ENCODE measurements at places on chromosomes 2 and 18.

DNA sequence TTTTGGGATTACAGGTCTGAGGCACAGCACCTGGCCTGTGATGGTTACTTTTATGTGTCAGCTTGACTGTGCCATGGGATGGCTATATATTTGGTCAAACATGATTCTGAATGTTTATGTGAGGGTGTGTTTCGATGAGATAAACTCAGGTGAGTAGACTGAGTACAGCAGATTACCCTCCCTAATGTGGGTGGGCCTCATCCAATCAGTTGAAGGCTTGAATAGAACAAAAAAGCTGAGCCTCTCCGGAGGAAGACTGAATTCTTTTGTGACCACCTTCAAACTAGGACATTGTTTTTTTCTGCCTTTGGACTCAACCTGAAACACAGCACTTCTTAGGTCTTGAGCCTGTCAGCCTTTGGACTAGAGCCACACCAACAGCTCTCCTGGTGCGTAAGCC is 49.4 kb upstream of the FIGN start:
- DNase-seq = no peak

DNA sequence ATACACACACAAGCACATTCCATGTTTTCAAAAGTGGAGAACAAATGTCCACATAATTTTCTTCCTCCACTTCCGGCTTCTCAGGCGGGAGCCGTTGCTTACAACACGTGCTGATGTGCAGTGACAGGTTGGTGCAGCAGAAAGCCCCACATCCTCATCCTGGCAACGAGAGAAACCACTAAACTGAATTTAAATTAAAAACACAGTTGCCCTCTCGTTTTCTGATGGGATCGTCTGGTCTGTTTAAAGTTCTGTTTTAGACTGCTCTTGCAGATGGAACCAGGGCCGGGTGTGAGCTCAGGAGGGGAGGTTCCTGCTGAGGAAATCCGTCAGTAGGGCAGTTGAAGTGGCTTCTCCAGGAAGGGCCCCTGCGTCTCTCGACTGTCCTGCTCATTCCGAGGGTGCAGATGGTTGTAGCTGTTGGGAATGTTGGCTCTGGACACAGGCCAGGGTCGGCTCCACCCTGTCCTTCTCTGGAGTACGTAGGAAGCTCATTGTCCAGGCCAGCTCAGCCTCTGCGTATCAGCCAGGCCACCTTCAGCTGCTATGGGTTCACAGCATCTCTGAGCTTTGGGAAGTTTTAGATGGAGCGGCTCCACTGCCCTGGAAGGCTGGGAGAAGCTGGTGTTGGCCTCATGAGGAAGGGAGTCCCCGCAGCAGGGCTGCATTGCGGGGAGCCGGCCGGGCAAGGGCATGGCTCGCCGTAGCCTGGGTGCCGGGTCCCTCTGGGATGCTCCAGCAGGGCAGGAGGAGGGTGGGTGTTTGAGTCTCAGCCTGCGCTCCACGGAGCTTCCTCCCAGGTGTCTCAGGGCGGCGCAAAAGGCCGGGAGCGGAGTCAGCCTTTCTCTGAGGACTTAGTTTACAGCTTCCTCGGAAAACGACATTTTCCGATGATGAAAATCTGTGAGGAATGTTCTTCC is 58.3 kb downstream of the NFATC1 start:
- DNase-seq = no peak

GRCh38 chr18:21550510-21550970 is 50.0 kb downstream of the ESCO1 start:
- no peak for DNase-seq

GRCh38 chr2:233464056-233464455 is 102.5 kb downstream of the USP40 start:
- DNase-seq = no peak

DNA sequence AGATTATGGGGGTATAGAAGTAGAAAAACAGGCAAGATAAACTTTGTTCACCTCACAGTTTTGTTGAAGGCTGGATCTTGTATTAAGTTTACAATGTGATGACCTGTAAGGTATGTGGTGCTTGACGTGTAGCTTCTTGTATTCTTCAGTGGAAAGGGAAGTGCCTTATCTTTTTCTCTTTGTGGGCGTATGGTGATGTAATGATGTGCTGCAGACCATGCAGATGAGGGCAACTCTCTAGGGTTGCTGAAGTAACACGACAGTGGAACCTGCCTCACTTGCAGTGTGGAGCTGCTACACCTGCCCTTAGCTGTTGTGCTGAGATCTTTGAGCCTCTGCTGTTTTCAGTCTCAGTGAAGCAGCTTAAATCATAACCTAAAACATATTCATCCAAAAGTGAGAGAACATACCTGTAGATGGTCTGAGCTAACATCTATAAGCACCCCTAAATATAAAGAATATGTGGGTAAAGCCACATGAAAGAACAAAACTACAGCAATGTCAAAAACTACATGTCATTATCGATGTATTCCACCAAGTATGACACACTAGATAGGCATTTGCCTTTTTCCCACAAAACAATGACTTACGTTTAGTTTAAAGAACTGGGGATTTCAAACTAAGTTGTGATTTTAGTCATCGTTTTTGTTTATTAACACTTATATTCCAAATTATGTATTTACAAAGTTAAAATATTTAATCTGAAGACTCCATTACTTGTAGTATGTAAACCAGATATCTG is 1144.1 kb downstream of the CNTNAP5 start:
- DNase-seq = no peak

DNA sequence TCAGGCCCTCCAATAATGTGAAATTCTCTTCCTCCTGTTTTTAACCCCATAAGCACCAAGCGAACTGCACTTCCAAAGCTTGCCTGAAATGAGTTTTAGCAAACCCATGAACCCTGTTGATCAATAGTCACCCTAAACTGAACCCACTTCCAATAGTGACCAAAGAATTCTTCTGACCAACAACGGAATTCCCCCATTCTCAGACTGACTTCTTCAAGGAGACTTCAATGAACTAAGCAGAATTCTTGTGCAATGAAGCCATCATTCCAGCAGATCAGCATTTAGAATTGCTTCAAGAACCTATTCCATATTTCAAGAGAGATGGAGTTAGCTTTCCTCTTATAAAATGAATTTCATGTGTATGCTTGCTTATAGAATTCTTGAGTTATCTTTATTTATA is 176.9 kb upstream of the FN1 start:
- no peak for DNase-seq

GRCh38 chr2:216991563-216991962 is 131.7 kb upstream of the TNP1 start:
- DNase-seq = no peak

DNA sequence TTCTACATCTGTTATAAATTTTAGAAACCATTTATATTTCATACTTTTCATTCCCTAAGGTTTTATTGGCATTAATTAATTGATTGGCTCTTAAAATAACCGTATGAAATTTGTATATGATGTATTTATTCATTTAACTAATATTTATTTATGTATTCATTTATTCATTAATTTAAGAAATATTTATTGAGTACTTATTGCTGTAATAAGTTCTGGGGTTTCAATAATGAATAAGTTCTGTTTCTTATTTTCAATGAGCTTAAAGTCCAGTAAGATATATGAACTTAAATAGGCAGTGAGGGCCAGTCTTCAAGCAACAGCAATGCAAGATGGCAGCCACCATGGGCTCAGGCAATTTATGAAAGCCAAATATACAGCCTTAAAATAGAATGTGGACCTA is 17.9 kb downstream of the CDK15 start:
- DNase-seq = no peak

- DNase-seq = no peak
These were observed 210.3 kb downstream of the GLI2 start for GRCh38 chr2:120945832-120946499.

GRCh38 chr2:172643142-172643541 is 87.3 kb downstream of the PDK1 start:
- DNase-seq = no peak

DNA sequence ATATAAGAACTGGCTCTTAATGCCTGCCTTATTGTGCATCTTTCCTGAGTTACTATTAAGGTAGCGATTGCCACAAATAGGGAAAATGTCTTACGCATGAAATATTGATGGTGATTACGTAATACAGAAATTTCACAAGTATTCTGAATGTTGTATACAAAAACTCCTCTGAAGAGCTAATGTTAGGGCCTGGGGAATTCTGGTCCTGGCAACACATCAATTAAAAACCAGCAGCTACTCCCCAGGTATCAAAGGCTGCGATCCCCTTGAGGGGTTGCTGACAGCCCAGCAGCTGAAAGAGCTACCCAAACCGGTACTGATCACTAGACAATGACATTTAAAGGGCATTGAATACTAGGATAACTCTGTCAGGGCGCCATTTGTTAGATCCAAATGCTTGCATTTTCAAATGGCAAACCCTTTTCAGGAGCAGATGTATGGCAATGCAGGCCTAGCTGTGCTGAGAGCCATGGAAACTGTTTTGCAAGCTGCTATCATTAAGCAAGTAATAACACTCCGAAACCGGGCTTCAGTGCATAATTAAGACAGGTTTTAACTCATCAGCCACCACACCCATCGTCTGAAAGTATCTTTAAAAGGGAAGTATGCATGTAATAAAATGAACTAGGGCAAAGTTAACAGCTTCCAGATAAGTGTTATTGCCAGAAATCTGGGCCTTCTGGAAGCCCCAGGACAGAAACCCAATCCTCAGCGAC is 78.4 kb downstream of the CLHC1 start:
- no peak for DNase-seq

DNA sequence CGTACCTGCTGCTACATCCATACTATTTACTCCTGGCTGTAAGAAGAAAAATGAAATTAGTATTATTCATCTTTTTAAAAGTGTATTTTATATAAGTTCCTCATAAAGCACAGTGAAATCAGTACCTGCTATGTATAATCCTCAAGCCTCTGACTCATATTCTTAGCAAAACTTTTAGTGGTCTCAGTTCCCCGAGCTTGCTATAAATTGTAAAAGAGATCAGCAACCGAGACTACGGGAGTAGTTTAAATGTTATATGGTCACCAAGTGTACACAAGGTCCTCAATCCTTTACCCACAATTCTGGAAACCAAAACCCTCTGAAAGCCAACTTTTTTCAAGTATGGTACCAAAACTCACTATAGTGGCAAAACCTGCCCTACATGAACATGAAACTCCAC is 24.2 kb downstream of the PRPF40A start:
- DNase-seq = no peak

GRCh38 chr2:121667618-121668017 is 18.4 kb upstream of the CLASP1 start:
- no peak for DNase-seq

GRCh38 chr2:171406044-171406443 is 27.7 kb downstream of the METTL8 start:
- DNase-seq = no peak

GRCh38 chr2:24908461-24908901 is 11.6 kb downstream of the ADCY3 start:
- no peak for DNase-seq

GRCh38 chr2:204673877-204674276 is 128.6 kb downstream of the PARD3B start:
- no peak for DNase-seq

DNA sequence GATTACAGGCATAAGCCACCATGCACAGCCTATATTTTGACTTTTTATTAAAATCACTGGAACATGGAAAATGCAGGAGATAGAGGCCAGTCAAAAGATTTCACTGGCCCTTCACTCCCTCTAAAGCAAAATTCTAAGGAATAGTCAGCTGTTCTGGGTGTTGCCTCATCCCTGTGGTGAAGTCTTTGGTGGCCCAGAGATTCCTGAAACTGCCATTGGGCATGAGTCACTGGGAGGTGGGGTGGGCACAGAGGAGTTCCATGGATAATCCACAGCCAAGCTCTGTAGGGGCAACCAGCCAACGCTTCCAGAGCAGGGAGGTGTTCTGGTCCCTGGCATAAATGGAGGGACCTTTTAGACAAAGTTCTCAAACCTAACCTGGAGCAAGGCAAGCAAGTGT is 89.7 kb upstream of the TTC39C start:
- DNase-seq = no peak

DNA sequence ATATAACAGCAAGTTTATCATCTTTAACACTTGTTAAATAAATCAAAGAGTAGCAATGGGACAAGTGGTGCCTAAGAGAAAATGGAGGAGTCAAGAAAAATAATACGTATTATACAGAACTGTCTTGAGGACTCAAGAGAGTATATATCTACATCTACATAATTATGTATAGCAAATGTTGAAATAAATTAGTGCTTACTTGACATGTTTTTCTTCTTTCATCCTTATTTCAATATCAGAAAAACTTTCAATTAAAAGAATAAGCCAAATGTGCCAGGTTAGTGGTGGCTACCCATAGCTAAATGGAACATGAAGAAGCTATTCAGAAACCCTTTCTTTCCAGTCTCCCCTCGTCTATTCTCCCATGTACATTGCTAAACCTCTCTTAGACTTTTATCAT is 267.3 kb upstream of the SPOPL start:
- DNase-seq = no peak

GRCh38 chr2:188787021-188787657 is 187.0 kb upstream of the COL3A1 start:
- no peak for DNase-seq

DNA sequence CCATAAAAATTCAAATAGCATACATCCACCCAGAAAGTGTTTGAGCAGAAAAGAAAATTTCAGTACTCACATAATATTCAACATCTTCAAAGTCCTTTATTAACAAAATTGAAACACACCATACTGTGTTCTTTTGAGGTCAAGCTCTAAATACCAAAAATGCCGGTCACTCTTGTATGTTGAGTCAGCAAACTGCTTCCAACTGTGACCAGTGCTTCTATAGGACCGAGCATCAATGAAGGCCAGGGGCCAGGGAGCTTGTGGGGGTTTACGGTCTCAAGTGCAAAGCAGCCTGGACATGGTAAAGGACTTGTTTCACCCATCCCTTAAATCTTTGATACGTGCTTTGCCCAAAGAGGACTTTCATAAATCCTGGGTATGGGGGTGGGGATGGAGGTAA is 112.7 kb upstream of the REV1 start:
- DNase-seq = no peak

DNA sequence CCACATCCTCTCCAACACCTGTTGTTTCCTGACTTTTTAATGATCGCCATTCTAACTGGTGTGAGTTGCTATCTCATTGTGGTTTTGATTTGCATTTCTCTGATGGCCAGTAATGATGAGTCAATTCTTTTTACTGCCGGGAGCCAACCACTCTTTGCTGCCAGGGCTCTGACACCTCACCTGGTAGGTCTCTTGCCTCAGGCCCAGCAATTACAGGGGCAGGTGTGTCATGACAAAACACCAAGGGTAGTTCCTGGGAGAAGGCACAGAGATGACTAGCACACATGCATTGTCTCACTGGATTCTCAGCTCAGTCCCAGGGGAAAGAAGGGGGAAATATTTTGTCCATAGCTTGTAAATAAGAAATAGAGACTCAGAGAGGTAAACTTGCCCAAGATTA is 122.3 kb downstream of the CHST9 start:
- no peak for DNase-seq

Data from thymus (tissue), 14 donors.